ENCODE measurements at places on chromosomes 5 and 9.

- no peak for DNase-seq
Measured at GRCh38 chr9:90969021-90969675, 167.5 kb downstream of the SYK start.

DNA sequence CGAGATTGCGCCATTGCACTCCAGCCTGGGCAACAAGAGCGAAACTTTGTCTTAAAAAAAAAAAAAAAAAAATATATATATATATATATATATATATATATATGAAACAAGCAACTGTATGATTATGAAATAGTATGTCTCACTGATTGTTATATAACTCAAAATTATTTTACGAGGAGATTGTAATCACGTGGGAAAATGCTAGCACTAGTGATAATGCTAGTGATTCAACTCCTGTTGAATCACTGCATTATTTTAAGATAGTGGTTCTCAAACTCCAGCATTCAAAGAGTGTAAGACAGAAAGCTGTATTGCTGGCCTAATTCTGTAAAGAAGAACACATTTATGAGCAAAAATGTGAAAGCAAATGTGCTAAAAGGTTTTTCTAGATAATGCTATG is 12.4 kb upstream of the PTPN3 start:
- no peak for DNase-seq

DNA sequence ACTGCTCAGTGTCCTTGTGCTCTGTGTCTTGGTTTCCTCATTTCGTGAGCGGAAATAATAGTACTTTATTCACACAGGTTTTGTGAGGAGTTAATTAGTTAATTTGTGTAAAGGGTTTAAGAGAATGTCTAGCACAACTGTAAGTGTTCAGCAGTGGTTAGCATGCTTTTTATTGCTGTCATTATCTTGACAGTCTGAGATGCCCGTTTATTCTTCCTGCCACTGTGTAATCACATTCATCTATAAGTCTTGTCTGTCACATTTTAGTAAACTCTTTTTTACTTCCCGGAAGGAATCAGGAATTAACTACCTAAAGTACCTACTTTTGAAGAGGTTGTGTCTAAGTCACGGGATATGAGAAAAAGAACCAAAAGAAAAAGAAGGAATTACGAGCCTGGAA is 38.0 kb downstream of the IQGAP2 start:
- DNase-seq = no peak

DNA sequence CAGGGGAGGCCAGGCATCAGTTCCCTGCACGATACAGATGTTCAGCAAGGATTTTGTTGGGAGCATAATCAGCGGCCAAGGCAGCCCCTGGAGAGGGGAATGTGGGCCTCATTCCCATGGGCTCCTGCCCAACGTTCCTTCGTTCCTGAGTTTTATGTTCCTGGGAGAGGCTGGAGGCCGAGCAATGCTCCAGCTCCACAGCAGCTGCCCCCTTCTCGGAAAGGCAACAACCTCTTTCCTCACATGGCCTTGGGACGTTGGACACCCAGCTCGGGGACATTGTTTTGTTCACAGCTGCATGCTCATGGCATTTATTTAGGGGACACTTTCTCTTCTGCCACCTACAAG is 63.8 kb upstream of the COL15A1 start:
- no peak for DNase-seq

DNA sequence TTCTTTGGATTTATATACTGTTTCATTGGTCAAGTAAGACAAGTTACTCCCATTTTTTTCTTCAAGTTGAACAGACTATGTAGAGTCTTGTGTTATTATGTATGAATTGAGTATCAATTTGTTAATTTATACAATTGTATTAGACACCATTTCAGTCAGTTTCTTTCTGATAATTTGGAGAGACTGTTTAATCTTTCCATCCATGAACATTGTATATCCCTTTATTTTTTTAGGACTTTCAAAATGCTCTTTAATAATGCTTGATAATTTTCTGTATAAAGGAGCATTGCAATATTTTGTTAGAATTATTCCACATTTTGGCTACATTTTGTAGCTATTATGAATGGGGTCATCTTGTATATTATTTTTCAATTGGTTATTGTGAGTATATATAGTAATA is 69.1 kb upstream of the PJA2 start:
- DNase-seq = no peak

GRCh38 chr5:107670932-107671741 is at the start of gene EFNA5:
Gene EFNA5 (minus strand): TSS chr5:107670937.
- no peak for DNase-seq

DNA sequence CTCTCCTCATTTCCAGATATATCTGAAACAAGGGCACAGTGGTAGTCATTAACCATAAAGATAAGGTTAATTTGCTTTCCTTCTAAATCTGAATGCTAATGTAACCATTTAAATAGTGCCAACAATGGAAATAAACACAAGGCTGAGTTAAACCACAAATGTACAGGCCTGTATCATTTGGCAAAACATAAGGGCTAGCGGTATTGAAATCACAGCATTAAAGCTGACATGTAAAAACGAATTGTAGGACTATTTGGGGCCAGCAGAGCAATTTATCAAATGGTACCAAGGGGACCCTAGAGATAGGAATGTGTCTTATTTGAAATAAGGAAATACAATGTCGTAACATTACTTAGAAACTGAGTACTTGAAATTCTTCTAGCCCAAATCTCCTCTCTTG is 247.5 kb upstream of the RPS23 start:
- no peak for DNase-seq

DNA sequence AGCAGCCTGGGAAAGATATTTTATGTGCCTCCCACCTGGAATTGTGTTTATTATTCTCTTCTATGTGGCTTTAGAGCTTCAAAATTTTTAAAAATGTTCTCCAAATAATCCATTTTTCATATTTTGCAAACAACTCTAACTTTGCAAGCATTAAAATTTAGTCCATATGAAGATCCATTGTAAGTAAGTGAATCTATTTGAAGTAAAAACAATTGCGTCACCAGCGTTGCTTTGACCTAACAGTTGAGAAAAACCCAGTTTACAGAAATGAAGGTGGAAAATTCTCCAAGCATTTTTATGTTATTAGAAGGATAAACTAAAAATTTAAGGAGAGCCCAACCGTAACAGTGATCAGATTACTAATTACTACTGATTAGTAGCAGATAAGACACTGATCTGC is 38.9 kb upstream of the TLX3 start:
- DNase-seq = no peak

- DNase-seq = no peak
Measured at GRCh38 chr9:70609542-70610286, 195.3 kb upstream of the KLF9 start.

GRCh38 chr5:160089531-160089930 is 29.7 kb downstream of the PWWP2A start:
- no peak for DNase-seq

- no peak for DNase-seq
Measured at GRCh38 chr9:109426626-109427402, 71.3 kb downstream of the PTPN3 start.

GRCh38 chr9:92171822-92172221 is 56.6 kb upstream of the SPTLC1 start:
- DNase-seq = no peak

- no peak for DNase-seq
Measured at GRCh38 chr5:43044181-43044914, 4.2 kb upstream of the ANXA2R start.

- DNase-seq = no peak
Measured at GRCh38 chr5:111518777-111519176, 6.4 kb upstream of the STARD4 start.

DNA sequence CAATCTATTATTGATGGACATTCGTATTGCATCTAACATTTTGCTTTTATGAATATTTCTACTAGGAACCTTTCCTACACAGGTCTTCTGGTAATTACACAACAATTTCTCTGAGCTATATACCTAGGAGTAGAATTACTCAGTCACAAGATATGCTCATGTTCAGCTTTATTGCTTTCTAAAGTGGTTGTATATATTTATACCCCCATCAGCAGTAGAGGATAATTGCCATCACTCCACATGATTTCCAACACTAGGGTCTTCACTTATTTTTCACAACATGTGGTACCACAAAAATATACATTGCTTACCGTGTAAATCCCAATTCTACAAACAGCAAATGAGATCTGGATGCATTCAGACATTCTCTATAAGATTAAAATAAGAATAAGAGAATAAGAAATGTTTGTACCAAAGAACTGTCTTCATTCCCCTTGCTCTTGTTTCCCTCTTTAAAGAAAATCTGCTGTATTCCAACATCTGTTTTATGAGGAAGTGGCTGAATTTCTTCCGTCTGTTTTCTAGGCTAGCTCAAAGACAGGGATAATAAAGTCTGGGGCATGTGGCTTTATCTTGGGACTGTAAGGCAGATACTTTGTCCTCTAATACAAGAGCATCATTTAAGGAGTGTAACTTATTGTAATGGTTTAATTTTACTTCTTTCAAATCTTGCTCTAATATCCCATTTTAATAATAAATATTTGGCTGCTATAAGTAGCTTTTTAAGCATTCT is 28.2 kb downstream of the ARL15 start:
- DNase-seq = no peak

- DNase-seq = peak; percentile 81
Measured at GRCh38 chr5:111530298-111530740, 18.0 kb upstream of the STARD4 start.

DNA sequence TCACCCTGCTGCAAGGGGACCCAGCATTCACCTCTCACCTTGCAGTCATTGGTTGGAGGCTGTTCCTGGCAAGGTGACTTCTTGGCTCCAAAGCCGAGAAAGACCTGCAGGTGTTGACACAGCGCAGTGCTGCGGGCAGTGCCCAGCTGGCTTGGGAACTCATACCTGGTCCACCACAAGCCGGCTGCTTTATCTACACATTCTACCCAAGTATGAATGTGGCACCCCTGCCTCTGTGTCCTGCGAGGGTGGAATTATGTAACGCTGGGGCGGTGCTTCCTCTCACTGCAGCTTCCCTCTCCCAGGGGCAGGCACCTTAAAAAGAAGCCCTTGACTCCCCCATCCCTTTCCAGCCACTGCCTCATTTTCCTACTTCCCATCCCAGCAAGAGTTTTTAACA is 2.5 kb upstream of the ZMYND19 start:
- no peak for DNase-seq

DNA sequence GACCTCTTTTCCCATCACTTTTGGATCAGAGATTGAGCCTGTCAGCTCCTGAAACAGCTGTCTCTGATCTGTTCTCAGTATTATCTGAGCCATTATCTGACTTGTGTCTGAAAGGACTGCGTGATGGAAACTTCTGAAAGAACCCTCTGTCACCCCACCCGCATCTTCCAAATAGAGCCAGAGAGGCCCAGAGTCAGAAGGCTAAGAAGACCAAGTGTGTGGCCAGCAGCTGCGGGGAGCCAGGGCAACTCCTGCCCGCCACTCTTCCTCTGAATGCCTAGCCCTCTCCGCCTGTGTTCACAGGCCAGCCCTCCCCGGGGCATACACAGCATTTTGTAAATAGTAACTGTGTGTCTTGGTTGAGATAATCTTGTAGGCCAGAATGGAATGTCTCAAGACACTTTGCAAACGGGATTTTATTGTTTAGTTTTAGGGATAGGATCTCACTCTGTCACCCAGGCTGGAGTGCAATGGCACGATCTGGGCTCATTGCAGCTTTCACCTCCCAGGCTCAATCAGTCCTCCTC is 92.7 kb downstream of the AOPEP start:
- DNase-seq = no peak

- no peak for DNase-seq
Measured at GRCh38 chr9:8783941-8784340, 984.4 kb upstream of the DMAC1 start.

GRCh38 chr5:99037668-99038067 is 108.9 kb upstream of the CHD1 start:
- DNase-seq = peak; percentile 21

GRCh38 chr5:94423411-94423810 is 195.0 kb downstream of the KIAA0825 start:
- DNase-seq = no peak

DNA sequence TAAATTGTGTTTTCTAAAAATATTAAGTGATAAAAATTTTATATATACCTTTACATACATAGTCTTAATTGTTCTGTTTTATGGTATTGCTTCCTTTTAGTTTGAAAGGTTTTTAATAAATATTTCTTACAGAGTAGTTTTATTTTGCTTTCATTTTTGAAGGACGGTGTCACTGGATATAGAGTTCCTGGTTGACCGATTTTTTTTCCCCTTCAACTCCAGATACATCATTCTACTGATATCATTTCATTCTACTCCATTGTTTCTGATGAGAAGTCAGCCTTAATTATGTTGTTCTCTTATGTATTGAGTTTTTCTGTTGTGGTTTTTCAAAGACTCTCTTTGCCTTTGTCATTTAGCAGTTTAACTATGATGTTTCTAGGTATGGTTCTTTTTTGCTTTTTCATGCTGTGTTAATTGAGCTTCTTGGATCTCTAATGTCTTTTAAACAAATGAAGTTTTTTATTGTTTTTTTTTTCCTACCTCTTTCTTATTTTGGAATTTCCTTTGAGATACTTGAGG is 30.4 kb downstream of the MTREX start:
- DNase-seq = no peak

- no peak for DNase-seq
Measured at GRCh38 chr5:82137205-82137604, 140.9 kb downstream of the RPS23 start.

GRCh38 chr5:143447983-143448382 is 44.5 kb upstream of the NR3C1 start:
- no peak for DNase-seq
